Astrocyte of the hippocampus (primary cell): ENCODE measurements at places on chromosomes 3 and 15.
A peak's percentile ranks its signal among the peaks of the same experiment; 100 is the strongest.

- no peak for DNase-seq
These were observed 21.9 kb downstream of the TPRA1 start for GRCh38 chr3:127568586-127568985.

DNA sequence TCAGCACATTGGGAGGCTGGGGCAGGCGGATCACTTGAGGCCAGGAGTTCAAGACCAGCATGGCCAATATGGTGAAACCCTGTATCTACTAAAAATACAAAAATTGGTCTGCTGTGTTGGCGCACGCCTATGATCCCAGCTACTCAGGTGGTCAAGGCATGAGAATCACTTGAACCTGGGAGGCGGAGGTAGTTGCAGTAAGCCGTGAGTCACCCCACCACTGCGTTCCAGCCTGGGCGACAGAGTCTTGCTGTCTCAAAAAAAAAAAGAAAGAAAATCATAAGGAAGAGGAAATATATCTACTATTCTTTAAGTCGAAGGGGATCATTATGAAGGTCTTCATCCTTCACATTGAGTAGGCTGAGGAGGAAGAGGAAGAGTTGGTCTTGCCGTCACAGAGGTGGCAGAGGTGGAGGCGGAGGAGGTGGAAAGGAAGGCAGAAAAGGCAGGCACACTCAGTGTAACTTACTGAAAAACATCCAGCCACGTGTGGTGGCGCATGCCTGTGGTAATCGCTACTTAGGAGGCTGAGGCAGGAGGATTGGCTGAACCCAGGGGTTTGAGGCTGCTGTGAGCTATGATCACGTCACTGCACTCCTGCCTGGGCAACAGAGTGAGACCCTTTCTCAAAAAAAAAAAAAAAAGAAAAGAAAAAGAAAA, 14.2 kb downstream of the CSK start:
- no peak for DNase-seq

GRCh38 chr3:56111606-56112304, 356.5 kb downstream of the ERC2 start:
- no peak for DNase-seq

DNA sequence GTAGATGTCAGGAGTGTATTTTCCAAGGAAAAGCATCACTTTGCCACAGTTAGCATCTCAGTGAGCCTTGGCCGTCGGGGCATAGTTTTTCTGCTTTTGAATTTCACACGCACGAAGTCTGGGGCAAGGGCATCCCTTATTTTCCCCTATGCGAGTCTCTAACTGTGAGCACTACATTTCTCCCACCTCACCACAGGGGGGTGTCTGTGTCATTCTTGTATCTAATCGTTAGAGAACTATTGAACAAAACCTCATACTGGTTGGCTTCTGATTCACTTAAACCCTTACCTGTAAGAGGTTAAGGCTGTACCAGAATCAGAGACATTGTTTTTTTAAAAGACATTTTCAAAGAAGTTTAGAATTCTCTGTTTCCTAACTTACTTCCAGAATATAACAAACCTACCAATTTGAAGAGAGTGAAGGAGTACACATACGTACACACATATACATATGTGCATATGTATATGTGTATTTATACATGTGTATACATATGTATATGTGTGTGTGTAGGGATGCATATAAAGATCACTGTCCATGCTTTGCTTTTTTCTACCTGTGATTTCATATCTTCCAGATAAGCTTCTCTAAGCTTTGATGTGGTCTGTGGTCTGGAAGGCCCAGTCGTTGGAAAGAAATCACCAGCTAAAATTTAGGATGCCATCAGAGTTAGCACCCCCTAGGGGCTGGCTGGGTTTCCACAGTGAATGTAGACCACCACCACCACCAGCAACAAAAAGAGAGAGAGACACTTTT, 49.4 kb downstream of the MYZAP start:
- peak; percentile 46 for DNase-seq
